ENCODE measurements at places on chromosomes 7 and 10. TPM values are rescaled to one million over a fixed set of nuclear protein-coding genes. Genes with fewer than 3 reads are reported as not detected.

The ATE1 gene
- 11.6 TPM for polyA plus RNA-seq

GRCh38 chr10:60230892-60231291 is 158.8 kb downstream of the ANK3 start:
- DNase-seq = no peak

DNA sequence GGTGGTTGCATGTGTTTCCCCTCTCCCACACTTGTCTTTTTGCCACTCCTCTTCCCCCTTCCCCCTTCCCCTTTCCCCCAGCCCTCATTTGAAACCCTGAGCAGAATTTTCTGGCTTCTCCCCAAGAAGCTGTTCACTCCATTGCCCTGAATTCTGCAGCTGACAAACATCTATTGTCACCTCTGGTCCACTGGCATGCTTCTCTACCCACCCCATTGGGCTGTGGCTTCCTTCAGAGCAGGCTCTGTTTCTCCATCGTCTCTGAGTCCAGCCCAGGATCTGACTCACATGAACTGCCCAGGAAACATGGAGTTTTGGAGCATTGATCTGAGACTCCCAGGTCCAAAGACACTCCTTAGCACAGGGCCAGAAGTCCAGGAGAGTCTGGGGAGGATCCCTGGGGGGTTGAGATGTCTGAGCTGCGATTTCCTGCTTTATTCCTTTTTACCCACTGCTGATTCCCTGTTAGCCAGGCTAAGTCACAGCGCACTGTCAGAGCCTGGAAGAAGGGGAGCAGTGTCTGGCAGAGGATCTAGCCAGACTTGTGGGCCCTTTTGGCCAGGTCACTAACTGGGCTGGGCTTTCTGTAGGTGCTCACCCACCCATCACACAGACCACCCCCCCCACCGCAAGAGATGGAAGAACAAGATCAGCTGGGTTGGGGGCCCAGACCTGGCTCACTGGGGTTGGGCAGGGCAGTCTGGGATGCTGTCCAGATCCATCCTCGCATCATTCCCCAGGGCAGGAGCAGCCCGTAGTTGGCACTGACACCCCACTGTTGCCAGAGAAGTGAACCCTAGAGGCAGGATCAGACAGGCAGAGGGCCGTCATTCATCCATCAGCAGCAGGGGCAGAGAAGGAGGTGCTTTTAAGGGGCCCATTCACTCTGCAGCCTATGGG is 3.5 kb downstream of the CHAT start:
- DNase-seq = no peak

GRCh38 chr7:92657391-92657790 is 67.2 kb upstream of the FAM133B start:
- DNase-seq = no peak

The TPST1 gene
- 0.22 TPM for polyA plus RNA-seq

GRCh38 chr10:73253225-73253555 is 746 bp upstream of the MRPS16 start:
- no peak for DNase-seq

The SPDYE6 gene
- polyA plus RNA-seq = 3.3 TPM

The NKX2-3 gene
- 11.9 TPM for polyA plus RNA-seq

GRCh38 chr10:96352582-96352981 is 6.2 kb downstream of the OPALIN start:
- DNase-seq = peak; percentile 95

DNA sequence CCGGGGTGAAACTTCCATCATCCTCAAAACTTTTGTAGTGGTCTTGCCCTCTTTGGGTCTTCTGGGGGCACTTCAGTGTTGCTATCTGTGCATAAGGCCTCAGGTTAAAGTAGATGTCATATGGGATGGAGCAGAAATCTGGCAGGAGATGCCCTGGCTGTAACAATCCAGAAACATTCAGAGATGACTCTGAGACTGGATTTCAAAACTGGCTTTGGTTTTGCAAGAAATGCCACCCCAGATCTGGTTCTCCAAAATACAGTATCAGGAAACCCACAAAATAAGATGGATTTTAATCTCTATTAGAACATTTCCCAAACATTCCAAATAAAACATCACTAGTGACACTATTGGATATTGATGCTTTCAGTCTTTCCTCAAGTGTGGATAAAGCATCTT is 191.5 kb downstream of the REEP3 start:
- no peak for DNase-seq

- peak; percentile 21 for DNase-seq
Measured at GRCh38 chr10:49008505-49009198, 69.0 kb upstream of the LRRC18 start.

The LRRC4 gene
- 1.6 TPM for polyA plus RNA-seq

GRCh38 chr7:33932832-33933468 is 27.6 kb downstream of the BMPER start:
- peak; percentile 68 for DNase-seq

DNA sequence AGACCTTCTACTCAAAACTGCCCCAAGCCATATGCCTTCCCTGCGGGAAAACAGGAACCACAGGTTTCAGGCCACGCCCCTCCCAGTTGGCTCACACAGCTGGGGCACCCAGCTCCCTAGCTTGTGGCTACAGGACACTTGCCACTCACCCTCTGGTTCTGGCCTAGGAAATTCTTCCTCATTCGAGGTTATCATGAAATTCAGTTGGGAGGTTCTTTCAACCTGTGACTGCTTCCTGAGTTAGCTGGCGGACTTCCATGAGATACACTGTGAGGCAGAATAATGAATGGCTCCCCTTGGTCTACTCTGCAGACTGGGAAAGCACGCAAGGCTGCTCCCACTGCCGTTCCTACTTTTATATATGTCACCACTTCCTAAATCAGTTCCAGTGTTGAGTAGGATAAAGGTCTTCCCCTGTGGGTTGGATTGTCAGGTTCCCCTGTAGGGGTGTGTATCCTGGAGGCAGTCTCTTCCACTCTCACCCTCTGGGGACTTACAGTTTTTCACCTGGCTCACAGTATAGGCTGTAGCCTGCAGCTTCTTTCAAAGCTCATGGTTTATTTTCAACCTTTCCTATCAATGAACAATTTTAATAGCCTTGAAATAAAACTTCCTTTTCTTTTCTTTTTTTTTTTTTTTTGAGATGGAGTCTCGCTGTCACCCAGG is 37.0 kb downstream of the GPR22 start:
- DNase-seq = peak; percentile 62

DNA sequence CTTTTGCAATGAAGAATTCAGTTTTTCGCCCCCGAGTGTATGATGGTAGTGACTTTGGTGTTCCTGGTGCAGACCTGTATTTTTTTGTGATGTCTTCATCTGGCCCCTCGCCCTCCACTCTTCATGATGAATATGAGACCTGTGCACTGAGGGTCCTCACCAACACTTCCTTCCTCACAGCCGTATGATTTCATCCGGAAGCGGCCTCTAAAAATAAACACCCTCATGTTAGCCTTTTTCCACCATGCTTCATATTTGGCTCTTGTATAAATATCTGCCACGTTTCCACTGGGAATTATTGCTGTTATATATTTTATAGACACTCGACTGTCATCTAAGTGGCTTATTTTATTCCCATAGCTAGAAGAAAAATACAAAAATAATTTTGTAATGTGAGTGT is 160.4 kb downstream of the MGMT start:
- no peak for DNase-seq

DNA sequence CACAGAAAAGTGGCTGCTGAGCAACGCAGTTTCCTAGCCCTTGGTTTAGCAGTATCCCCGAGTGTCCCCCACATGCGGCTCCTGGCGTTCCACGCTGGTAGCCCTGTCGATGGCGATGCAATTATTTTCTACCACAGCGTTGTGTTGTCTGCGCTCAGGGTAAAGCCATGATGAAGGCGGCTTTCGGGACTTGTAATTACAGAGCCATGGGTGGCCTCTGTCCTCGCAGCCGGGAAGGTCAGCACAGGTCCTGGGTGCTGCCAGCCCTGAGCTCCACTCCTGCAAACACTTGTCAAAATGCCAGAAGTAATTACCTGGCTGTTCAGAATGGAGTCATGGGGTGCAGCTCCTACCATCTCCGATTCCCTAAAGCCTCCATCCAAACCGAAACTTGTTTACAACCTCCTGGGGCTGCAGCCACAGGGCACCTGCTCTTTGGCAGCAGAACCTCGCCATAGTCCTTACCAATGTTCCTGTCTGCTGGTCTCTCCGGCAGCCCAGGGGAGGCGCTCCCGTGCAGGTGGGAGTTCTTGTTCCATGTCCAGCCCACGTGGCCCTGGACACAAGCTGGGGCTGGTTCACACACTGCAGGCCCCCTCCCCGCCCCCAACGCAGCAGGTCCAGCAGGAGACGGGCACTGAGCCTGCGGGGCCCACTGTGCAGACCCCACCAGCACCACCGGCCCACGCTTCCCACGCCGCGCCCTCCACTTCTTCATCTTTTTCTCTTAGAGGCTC is 512.6 kb downstream of the PTPRN2 start:
- no peak for DNase-seq

DNA sequence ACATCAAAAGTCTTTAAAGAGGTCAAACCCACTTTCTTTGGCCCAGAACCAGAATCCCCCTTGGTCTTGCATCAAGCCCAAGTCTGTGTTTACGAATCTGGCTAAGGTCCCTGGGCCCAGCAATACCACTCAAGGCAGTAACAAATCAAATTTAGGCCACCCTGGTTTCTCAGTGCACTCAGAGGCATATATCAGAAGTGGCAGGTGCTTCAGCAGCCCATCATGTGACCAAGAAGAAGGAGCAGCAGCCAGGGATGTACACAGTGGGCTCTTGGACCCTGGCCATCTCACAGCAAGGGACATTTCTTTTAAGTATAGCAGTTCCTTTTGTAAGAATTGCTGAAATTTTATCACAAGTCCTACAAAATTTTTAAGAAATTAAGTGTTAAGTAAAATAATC is 7.3 kb upstream of the SLC25A13 start:
- no peak for DNase-seq

GRCh38 chr10:89391907-89392756 is at the start of gene IFIT1:
Gene IFIT1, plus strand, starts transcription at chr10:89392623. Its CDS starts 90 bp downstream, at chr10:89392713.
- peak; percentile 90 for DNase-seq

Data from small intestine (tissue), 16 donors.